ENCODE measurements at places on chromosomes 5 and 9. TPM values are rescaled to one million over a fixed set of nuclear protein-coding genes. Genes with fewer than 3 reads are reported as not detected.

GRCh38 chr5:146906803-146907202 is 28.2 kb upstream of the PPP2R2B start:
- no peak for DNase-seq

DNA sequence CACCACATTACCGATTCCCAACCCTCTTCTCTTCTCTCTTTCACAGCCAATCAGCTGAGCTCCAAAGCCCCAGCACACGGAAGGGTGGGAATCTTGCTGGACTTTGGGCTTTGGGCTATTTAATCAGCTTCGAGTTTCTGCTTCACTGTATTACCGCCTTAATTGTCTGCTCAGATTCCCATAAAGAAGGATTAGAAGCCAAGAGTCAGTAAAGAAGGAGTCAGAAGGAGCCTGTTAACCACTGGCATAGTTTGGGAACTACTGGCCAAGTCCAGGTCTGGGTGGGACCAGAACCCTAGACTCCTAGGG is 4.4 kb downstream of the SPRY4 start:
- DNase-seq, result peak; percentile 80

DNA sequence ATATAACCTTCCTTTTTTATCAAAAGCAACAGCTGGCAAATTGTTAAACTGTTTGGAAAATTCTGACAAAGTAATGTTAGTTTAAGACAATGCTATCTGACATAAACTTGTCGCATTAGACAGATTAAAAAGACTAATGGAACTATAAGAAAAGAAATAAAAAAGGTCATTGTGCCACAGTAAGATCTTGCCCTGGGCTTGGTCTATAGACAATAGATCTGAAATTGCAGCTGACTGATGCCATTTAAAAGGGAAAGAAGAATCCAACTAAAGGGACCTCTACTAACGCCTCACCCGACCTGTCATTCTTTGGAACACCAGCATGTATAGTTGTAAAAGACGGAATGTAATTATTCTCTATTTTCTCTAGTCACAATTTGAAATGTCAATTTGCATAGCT is 644.4 kb upstream of the GRAMD2B start:
- no peak for DNase-seq

- no peak for DNase-seq
Measured at GRCh38 chr5:139226131-139226530, 28.0 kb upstream of the SIL1 start.

DNA sequence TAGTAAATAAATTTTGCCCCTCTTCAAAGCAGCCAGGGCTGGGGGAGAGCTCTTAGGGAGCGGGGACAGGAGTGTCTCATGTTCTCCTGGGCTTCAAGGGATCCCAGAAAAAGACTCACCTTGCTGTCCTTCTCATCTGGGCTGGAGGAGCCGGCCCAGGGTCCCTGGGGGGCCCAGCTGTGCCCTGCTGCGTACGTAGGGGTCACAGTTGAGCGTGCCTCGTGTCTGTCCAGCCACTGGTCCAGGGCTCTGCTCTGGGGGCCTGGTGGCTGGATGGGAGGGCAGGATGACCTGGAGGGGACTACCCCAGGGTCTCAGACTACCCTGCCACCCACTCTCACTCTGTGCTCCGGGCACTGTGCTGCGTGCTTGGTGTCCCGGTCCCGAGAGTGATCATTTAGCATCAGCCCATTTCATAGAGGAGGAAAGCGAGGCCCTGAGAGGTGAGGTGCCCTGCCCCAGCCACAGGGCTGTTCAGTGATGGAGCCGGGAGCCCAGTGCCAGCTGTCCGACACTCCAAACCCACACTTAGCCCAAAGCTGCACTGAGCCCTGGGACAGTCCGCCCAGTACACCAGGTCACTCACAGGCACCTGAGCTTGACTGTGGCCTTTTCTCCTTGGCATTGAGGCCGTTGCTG is 26.2 kb upstream of the TDRD7 start:
- DNase-seq, result no peak

- DNase-seq, result no peak
Measured at GRCh38 chr9:34140853-34141252, 14.4 kb upstream of the DCAF12 start.

DNA sequence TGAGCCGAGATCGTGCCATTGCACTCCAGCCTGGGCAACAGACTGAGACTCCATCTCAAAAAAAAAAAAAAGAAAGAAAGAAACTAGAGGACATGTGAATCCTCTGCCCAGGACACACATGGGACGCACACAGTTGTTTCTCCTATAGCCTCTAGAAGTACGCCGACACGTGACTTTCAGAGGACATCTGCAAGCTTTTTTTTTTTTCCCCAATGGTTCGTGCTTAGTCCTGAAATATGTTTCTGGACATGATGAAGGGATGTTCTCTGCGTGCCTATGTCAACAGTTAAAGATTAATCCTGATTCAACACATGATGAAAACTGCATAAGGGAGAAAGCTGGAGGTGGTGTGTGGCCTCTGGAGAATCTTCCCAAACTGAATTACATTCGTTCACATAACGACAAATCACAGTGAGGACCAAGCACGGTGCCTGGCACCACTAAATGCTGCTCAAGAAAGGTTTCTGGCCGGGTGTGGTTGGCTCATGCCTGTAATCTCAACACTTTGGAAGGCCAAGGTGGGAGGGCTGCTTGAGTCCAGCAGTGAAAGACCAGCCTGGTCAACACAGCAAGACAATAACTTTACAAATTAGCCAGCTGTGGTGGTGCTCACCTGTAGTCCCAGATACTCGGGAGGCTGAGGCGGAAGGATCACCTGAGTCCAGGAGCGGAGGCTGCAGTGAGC is 9.8 kb downstream of the COL23A1 start:
- no peak for DNase-seq

GRCh38 chr5:117743337-117743736 is 1168.7 kb upstream of the SEMA6A start:
- no peak for DNase-seq

GRCh38 chr9:61666849-61667371 is 477.1 kb downstream of the SPATA31A7 start:
- no peak for DNase-seq

DNA sequence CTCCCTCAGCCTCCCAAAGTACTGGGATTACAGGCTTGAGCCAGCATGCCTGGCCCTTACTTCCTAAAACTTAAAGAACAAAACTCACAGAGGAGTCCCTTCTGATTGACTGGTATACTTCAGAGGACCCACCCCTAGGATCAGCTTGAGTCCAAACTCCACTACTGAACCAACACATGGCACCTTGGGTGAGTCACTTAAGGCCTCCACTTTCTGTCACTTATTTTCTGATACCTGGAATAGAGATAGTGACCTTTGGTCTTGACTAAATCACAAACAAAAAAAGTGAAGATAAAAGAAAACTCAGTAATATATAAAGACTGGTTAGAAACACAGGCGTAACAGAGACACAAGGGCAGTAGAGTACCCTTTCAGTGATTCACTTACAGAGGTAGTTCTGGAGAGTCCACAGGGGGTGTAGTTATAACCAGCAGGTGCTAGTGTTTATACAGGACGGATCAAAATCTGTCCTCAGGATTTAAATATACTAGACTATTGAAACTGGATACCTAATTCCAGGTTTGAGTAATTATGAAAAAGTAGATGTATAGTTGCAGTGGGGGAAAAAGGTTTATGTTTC is 274.3 kb upstream of the ANKRD55 start:
- DNase-seq, result peak; percentile 80

GRCh38 chr9:114655689-114656088 is 1.9 kb downstream of the TEX53 start:
- no peak for DNase-seq

- no peak for DNase-seq
Measured at GRCh38 chr9:126440940-126441339, 114.3 kb downstream of the MVB12B start.

DNA sequence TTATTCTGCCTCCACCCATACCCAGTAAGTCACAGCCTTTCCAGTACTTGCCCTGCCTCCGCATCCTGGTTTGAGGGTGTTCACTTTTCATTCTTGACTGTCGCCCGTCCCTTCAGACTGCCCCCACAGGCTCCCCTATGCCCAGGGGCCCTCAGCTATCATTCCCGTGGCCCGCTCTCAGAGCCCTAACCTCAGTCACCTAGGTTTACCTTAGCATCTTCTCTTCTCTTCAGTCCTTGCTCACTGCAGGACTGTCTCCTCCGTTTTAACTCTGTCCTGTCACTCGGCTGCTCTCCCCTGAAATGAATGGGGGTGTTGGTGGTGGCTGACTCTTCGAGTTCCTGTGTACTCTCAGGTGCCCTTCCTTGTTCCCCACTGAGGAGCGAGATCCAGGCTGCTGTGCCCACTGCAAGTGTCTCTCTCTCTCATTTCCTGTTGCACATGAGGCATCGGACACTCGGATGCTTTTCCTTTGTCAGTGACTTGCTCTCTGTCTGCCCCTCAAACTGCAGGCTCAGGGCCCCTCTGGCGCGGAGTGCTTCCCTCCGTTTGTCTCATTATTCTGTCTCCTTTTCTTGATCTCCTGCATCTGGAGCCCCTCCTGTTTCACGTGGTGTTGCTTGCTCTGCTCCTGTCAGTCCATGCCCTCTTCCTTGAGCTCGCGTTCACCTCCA is 89.8 kb downstream of the CACNA1B start:
- DNase-seq, result no peak

DNA sequence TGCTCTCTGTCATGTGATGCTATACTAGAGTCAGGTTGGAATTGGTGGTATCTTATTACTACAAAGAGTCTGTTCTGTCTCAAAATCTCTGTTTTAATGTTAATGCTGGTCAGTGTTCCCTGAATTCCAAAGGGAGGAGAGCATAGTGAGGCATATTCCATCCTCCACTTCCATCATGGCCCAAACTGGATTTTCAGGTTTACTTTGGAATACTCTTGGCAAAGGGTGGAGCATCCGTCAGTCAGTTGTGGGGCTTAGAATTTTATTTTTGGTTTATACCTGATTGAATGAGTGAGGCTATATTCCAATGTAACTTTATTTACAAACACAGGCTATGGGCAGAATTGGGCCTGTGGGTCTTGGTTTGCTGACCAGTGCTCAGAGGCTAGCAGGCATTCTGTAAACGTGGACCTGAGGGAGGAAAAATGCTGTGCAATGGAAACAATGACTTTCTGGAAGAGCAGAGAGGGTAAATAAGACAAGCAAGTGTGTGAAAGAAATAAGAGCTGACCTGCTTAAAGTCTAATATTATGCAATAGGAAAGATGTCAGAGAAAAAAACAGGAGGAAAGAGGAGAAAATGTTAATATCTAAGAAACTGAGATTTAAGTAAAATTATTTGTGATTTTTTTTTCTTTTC is 106.2 kb upstream of the CLINT1 start:
- no peak for DNase-seq

GRCh38 chr5:39518516-39518915 is 93.7 kb upstream of the DAB2 start:
- DNase-seq, result no peak

- no peak for DNase-seq
Measured at GRCh38 chr9:127422787-127423186, 1.4 kb upstream of the ZNF79 start.

GRCh38 chr9:129467004-129467588 is 153.8 kb downstream of the C9orf50 start:
- no peak for DNase-seq

- no peak for DNase-seq
Measured at GRCh38 chr5:125120012-125120411, 373.6 kb upstream of the ZNF608 start.

GRCh38 chr9:92978345-92978875 is 31.1 kb downstream of the FGD3 start:
- DNase-seq, result no peak

DNA sequence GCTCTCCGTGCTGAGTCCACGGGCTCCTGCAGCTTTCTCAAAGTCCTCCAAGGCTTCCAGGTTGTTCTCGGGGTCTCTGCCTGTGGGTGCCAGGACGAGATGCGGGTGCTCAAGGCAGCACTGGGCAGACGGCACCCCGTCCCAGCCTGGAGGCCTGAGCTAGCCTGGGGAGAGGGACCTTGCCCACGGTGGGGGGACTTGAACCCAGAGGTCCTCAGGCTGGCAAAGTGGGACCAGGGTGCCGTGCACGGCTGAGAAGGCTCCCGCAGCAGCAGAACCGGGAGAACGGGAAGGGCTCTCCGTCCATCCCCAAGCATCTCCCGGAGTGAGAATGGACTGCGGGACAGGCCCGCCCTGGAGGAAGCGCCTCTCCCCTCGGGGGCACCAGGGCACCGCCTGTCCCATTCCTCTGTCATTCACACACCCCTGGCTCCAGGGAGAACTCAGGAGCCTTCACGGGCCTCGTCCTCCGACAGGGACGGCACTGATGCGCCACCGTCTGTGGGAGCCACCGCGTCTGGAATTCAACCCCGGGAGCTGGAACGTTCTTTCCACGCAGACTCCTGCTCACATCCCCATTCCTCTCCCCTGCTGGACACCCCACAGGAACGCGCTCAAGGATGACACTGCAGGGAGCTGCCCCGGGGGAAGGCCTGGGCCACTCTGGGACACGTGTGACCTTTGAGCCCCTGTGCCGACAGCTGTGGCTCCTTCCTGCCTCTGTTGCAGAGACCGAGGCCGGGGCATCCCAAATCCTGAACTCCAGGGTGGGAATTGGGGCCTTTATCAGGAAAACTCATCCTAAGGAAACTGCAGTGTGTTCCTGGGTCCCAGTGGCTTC is 16.3 kb upstream of the OBP2B start:
- no peak for DNase-seq

- no peak for DNase-seq
Measured at GRCh38 chr5:90956511-90957097, 398.0 kb downstream of the ADGRV1 start.

DNA sequence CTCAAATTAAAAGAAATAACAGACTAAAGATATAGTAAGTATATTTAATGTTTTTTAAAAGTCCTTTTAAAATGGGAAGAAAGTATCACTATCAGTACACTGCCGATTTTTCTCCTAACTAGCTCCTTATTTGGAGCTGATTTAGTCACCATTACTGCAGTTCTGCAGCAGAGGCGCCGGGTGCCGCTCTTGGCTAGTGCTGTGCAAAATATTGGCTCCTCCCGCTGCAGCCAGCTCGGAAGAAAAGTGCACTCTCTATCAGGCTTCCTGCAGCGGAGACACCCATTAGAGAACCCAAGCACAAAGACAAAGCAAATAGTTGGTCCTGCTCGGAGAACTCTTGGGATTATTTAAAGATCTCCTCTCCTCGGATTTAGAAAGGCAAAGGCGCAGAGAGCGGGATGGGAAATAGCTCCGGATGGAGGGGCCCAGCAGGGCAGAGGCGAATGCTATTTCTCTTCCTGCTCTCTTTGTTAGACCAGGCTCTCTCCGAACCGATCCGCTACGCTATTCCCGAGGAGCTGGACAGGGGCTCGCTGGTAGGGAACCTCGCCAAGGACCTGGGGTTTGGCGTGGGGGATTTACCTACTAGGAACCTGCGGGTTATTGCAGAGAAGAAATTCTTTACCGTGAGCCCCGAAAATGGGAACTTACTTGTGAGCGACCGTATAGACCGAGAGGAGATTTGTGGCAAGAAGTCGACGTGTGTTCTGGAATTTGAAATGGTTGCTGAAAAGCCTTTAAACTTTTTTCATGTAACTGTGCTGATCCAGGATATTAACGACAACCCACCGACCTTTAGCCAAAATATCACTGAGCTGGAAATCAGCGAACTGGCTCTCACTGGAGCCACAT is at the start of gene PCDHGB3:
Gene PCDHGB3 (plus strand): TSS at position 249 of the 855 bp plus-strand sequence. CDS start 153 bp downstream, at position 402.
- DNase-seq, result no peak

GRCh38 chr5:72505539-72506157 is 1.6 kb downstream of the ZNF366 start:
- DNase-seq, result no peak

- DNase-seq, result no peak
Measured at GRCh38 chr9:36802201-36802920, 229.7 kb downstream of the MELK start.

The SLC34A3 gene
- total RNA-seq, result 0.38 TPM

The ACTBL2 gene
- not detected for total RNA-seq

The RFX3 gene
- 2.7 TPM for total RNA-seq

The LCN15 gene
- 0.29 TPM for total RNA-seq

The FAM221B gene
- not detected for total RNA-seq

The PTGS1 gene
- total RNA-seq, result 0.06 TPM

The ARHGEF39 gene
- total RNA-seq, result 11.2 TPM

The SH3TC2 gene
- total RNA-seq, result 0.71 TPM

The TRAF1 gene
- total RNA-seq, result 0.44 TPM

The ARSI gene
- total RNA-seq, result 17.6 TPM
